ENCODE measurements at places on chromosomes 3 and 15. TPM values are rescaled to one million over a fixed set of nuclear protein-coding genes. Genes with fewer than 3 reads are reported as not detected.
A peak's percentile ranks its signal among the peaks of the same experiment; 100 is the strongest.

DNA sequence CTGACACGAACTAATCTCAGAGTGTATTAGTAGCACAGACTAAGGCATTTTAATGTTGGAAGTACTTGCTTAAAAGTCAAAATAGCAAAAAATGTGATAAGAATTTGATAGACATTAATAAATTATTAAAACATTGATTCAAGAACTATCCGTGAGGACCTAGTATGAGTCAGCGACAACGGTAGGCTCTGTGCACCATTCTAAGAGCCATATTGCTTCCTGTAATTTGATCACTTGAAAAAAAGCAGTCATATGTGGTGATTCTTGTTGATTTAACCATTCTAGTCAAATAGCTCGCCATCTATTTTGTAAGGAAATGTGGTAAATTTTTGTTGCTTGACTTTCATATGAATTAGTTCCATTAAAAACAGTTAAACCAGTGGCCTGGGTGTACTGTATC lies 534.9 kb upstream of the ARRDC4 start:
- DNase-seq: no peak

GRCh38 chr15:36501063-36501678 lies 78.3 kb upstream of the CDIN1 start:
- DNase-seq: peak; percentile 85

- peak; percentile 57 for DNase-seq
These were observed 43.1 kb downstream of the BHLHE40 start for GRCh38 chr3:5022187-5022965.

DNA sequence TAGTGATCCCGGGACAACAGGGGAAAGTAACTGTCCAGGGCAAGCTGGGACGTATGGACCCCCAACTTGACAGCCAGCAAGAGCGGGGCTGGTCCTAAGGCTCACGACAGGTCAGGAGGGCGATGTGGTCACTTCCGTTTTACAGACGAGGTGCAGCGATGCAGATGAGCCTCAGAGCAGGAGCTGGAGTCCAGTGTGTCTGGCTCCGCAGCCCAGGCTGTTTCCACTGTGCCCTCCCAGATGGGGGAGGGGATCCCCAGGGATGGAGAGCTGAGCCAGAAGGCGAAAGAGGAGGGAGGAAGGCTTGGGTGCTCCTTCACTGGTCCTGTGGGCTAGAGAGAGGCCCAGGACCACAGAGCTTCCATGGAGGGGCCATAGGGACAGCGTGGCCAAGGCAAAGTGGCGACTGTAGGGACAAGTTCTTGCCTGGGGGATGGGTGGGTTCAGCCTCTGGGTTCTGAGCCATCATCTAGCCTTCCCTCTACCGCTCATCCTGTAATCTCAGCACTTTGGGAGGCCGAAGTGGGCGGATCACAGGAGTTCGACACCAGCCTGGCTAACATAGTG lies 5.7 kb downstream of the SNX33 start:
- DNase-seq: no peak

DNA sequence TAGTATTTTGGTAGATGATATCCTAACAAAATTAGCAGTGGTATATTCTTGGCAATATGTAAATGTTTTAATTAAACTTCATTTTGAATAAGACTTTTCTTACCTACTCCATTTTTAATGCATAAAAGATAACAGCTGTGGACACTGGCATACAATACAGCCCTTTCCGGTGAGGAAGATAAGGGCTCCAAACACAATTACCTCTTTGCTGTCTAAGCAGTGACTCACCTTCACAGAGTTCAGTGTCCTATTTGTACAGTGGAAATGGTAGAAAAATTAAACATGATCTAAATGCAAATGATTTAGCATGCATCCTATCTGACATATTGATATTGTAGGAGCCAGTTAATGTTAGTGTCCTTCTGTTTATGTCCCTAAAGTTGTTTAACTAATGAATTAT lies 969.4 kb downstream of the PLOD2 start:
- no peak for DNase-seq

- DNase-seq: no peak
These were observed 38.6 kb upstream of the TSEN2 start for GRCh38 chr3:12445523-12446240.

DNA sequence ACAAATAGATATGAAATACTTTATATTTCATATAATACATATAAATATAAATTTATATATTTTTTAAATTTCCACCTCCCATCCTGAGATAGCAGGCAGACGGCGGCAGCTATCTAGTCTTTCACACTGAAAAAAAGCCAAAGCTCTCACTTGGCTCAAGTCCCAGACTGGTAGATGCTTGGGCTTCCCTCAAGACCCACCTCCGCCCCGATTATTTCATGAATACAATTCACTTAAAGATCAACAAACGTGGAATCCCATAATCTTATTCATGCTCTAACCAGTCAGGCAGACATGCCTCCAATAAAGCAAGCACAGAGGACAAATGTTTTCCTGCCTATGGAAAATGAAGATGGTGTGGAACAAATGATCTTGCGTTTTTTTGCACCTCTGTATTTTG lies 275.9 kb upstream of the NR2F2 start:
- DNase-seq: no peak

DNA sequence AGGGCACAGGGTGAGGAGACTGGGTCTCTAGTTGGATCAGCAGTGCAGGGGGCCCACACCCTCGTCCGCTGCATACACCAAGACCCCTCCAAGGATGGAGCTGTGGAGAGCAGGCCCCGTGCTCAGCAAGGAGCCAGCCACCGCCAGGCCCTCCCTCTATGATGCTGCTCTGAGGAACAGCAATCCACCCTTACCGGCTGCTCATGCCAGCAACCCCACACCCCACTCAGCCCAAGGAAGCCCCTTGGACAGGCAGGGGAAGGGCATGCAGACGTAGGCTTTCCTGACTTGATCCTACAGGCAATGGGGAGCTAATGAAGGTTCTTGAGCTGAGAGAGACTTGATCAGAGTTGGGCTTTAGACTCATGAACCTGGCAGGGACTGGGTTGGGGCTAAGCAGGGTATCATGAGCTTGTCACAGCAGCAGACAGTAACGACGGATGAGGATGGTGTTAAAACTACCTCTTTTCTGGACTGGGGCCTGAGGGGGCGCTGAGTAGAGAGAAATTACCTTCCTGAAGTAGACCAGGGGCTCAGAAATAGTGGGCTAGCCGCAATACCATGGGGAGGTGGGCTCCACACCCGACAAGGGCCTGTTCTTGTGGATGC lies 50.5 kb upstream of the FGD5 start:
- DNase-seq: no peak

- DNase-seq: no peak
These were observed at the start of gene BHLHE40 for GRCh38 chr3:4979428-4980228. Gene BHLHE40, plus strand, starts transcription at chr3:4979437. Its CDS starts 282 bp downstream, at chr3:4979719.

DNA sequence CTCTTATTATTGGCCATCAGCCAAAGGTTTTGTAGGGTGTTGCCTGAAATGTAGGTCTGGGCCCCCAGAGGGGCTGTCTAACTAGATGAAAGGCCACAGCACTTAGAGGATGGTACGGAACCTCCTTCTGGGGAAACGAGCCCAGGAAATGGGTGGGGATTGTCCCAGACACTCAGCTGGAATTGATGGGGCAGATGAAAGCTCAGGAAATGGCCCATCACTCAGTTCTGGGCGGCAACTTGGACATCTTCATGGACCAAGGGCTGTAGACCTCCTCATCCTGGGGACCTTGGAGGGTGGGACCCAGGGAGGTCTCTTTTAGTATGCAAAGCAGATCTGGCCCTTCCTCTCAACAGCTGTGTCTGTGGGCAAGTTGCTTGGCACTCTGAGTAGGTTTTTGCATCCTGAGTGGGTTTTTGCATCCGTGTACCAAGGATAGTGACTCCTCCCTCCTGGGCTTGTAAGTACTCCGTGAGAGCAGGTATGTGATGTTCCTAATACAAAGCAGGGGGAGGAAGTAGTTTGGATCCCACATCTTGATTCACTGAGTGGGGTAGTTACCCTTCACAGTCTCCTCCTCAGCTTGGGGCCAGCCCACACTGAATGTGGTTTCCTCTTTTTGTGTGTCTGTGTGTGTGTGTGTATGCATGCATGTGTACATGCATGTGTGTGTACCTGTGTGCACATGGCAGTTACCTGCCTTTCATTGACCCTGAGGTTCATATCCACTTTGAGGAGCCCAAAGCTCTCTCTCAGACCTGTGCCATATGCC lies 292.0 kb downstream of the RPLP1 start:
- DNase-seq: no peak

- DNase-seq: no peak
These were observed 71.7 kb downstream of the TOP2B start for GRCh38 chr3:25593001-25593400.

DNA sequence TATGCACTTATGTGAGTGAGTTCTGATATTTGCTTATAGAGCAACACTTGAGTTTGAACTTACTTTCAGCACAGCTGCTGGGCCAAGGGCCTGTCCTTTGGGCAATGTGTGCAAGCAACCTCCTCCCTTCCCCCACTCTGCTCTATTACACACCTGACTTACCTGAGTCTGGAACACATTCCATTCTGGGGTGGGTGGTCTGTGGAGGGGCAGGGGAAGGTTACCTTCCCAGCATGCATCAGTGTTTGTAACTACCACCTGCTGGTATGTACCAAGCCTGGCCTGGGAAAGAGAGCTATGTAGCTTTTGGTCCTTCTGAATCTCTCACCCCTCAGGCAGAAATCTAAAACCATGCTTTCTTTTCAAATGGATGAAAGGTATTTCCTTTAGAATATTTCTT lies 103.0 kb downstream of the ISL2 start:
- DNase-seq: no peak

IQCF5 gene
- total RNA-seq: not detected

CLDN16 gene
- not detected for total RNA-seq

EPHA3 gene
- total RNA-seq: 0.20 TPM

ISL2 gene
- 3.4 TPM for total RNA-seq

SCN5A gene
- total RNA-seq: 0.59 TPM

PDCD7 gene
- total RNA-seq: 19.1 TPM

MST1R gene
- total RNA-seq: 0.36 TPM
